ENCODE measurements at places on chromosomes 2 and 18.
A peak's percentile ranks its signal among the peaks of the same experiment; 100 is the strongest.

DNA sequence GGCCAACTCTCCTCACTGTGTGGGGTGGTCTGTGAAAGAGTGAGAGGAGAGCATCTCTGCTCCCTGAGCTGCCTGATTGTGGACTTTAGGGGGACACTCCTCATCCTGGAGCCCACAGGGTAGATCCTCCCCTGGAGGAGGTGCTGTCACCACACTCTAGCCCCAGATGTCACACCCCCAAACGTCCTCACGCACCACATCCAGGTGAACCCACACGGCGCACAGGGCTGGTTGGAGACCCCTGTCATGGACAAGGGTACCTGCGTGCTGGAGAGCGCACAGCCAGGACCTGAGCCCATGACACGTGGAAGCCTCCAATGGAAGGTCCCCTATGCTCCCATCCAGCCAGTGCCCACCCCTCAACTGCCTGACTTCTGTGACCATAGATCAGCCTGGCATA lies 10.5 kb downstream of the AGXT start:
- no peak for DNase-seq

GRCh38 chr2:11123856-11124759 lies 31.2 kb upstream of the SLC66A3 start:
- peak; percentile 62 for DNase-seq

GRCh38 chr2:216371721-216372702 lies at the start of gene MARCHF4:
Gene MARCHF4, minus strand, starts transcription at chr2:216372483. Its CDS starts 2,223 bp downstream, at chr2:216370260.
- DNase-seq: peak; percentile 57

DNA sequence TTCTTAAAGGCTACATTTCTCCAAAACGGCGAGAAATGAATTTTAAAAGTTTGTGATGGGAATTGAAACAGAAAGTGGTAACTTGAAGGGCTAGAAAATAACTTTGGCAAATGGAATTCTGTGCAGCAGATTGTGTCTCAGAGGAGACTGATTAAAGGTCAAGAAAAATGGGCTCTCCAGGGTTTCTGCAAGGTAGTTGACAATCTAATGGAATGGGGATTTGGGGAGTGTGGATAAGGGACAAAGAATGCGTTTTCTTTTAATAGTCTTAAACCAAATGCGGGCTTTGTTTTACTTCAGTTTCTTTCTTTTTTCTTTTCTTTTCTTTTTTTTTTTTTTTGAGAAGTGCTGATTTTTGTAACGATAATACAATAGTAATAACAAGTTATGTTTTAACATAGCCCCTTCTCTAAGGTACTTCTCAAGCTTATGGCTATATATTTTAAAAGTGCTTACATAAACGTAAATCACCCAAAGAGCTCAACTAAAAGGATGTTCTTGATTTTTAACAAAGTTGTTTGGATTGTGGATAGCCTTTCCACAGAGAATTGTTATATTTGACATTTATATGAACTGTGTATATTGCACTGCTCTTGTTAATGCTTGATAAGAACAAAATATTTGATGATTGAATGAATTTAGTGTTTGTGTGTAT lies 36.6 kb downstream of the CAMKMT start:
- no peak for DNase-seq

DNA sequence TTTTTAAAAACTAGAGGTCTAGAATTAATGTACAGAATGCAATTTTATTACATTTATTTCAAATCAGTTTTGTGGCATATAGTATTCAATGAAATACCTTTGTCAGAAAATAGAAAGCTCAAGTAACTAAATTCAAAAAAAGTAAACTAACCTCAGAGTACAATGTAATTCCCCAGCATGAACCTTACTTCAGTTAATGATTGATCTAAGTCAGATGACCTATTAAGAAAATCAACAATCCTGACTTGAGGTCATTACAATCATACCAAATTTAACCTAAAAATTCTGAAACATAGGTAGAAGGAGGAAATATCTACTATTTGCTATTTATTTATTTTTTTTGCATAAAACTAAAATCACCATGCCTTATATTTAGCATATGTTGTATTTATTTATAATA lies 142.9 kb downstream of the CCDC102B start:
- DNase-seq: no peak

GRCh38 chr2:221816566-221816965 lies 244.5 kb upstream of the EPHA4 start:
- no peak for DNase-seq

- DNase-seq: no peak
Measured at GRCh38 chr2:99880964-99881294, 261.5 kb downstream of the AFF3 start.
